ENCODE measurements at places on chromosomes 7 and 10.

DNA sequence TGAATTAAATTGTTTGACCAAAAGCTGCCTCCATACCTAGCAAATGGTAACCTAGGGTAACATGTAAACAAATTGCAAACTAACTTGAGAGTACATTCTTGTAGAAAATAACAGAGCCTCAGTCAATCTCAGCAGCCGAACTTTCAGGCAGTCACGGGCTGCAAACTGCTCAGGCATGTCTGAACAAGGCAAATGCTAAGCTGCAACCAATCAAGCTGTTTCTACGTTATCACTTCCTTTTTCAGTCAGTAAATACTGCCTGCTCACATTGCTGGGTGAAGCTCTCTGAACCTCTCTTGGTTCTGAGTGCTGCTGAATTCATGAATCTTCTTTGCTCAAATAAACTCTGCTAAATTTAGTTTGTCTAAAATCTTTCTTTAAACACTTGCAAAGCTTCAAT, 1212.4 kb downstream of the SORCS1 start:
- DNase-seq, result no peak

- no peak for DNase-seq
Observed at GRCh38 chr10:7484456-7485243, 73.8 kb upstream of the SFMBT2 start.

DNA sequence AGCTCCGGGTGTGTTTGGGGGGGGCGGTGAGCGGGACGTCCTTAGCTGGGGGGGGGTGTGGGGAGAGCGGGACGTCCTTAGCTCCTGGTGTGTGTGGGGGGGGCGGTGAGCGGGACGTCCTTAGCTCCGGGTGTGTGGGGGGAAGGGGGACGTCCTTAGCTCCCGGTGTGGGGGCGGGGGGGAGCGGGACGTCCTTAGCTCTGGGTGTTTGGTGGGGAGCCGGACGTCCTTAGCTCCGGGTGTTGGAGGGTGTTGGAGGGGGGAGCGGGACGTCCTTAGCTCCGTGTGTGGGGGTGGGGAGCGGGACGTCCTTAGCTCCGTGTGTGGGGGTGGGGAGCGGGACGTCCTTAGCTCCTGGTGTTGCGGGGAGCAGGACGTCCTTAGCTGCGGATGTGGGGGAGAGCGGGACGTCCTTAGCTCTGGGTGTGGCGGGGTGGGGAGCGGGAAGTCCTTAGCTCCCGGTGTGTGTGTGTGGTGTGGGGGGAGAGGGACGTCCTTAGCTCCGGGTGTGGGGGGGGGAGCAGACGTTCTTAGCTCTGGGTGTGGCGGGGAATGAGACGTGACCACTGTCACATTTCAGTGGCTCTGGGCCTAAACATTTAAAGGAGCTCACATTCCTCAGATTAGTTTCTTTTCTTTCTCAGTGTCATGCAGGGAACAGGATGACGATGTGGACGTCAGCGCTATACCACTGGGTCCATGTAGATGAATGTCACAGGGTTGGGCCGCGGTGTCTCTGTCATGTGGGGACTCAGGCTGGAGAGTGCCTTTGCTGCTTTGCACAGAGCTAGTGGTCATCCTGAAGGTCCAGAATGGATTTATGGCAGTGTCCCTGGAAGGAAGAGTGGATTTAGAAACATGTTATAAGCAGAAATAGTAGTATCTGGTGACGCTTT, 7.5 kb downstream of the DYNC2I1 start:
- DNase-seq, result peak; percentile 36

- DNase-seq, result no peak
Observed at GRCh38 chr7:91940171-91940570, 491 bp upstream of the AKAP9 start.

DNA sequence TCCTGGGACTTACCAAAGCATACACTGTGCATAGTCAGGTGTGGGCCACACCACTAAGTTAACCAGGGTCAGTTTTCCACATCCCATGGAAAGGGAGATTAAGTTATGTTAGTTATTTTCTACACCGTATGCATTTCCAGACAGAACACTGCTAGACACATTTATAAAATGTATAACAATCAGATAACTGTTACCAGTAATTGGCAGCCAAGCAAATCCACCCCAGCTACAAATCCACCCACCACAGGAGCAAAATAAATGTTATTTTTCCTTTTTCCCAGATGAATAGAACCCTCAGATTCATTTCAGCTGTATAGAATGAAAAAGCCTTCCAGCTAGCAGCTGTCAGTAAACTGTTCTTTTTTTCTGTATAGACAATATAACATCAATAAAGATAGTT, 256.9 kb upstream of the FZD1 start:
- DNase-seq, result no peak

DNA sequence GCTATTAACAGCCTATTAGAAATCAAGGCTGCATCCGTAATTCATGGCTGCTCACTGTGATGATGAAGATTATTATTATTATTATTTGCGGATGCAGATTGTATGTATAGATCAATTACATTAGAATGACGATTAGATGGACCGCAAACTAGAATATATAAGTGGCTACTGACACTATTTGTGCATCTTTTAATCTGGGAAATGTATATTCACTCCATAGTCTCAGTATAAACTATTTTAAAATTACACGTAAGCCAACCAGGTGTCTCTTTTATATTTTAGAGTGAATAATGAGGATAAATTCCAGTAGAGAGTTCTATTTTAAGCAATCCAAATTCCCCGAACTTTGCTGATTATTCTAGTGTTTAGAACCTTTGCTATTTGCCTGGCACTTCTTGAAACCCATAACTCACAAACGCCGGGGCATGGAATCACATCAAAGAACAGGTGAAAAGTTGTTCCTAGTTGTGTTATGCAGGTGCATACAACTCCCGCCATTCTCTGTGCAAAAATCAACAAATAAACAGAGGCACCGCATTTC, 509 bp upstream of the ING3 start:
- DNase-seq, result no peak

DNA sequence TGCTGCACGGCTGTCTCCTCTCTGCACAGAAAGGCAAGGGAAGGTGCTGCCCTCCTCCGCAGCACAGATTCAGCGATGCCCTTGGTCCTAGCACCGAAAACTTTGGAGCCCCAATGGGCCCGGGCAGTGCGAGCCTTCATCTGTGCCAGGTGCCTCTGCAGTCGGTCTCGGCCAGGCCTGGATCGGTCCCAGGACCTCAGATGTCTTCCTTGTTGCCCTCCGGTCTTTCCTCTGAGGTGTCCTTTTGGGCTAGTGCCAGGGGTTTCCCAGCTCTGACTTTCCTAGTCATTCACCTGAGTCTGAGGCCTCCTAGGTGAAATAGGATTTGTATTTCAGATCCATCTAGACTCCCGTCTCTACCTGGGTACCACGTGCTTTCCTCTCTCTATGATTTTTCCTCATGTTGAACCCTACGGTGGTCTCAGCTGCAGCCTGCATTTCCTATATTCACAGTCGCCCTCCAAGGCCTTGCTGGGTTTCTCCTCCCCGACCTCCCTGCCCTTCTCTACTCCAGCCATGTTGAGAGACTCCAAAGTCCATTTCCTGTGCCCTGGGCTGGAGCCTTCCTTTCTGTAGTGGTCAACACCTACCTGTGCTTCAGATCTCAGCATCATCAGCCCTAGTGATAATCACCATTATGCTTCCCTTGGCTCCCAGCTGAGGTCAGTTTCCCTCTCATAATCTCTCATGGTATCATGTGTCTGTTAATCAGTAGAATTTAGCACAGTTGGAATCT, 92.0 kb upstream of the PRSS58 start:
- DNase-seq, result no peak

DNA sequence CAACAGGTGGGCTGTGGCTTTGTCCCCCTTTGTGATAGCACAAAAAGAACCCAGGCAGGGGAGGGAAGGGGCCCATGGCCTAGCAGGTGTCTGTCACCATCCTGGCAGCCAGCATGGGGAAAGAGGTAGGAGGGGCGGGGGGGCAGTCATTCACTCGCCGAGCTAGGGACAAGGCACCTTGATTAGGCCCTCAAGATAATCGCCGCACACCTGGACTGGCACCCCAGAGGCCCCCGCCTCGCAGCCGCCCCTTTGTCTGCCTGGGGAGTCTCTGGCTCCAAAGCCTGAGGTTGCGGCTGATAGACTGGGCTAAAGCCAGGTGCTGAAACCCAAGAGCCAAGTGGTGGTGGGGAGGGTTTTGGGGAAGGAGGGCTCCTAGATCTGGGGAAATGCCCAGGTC, 151.2 kb upstream of the PCBD1 start:
- no peak for DNase-seq

DNA sequence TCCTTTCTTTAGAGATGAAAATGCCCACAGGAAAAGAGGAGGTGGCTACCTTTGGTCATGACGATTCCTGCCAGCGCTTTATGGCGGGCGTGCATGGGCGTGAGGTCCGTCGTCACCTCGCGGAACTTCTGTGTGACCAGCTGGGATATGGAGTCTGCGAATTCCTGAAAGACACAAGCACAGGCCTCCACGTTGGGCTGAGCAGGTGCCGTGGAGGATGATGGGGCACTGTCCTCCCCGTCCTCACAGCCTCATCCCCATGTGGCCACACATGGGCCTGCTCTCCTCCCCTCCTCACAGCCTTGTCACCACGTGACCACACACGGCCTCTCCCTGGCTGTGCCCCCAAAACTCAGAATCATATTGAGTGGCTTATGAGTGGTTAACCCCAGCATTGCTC, 214.7 kb downstream of the WDR37 start:
- DNase-seq, result no peak

- DNase-seq, result peak; percentile 27
Observed at GRCh38 chr7:37201003-37201875, 247.4 kb downstream of the ELMO1 start.

GRCh38 chr10:23610626-23611307, 171.9 kb downstream of the OTUD1 start:
- no peak for DNase-seq

GRCh38 chr7:150332852-150333635, 8.4 kb downstream of the RARRES2 start:
- DNase-seq, result no peak

DNA sequence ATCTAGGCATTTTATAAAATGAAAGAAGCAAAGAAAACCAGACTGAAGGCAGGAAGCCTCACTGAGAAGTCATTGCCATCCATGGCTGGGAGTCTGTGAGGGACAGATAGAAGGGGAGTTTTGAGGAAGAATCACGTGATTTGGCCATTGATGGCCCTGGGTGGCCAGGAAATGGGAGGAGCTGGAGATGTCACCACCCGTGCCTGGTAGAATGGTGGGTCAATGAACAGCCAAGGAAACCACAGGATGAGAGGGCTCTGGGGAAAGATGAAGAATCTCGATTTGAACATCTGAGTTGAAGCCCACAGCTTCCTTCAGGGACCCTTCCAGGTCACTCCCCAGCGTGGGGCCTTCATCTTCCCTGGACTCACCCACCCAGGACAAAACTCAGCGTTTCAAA, 103.3 kb upstream of the CHST15 start:
- DNase-seq, result no peak

- DNase-seq, result no peak
Observed at GRCh38 chr7:3916146-3916545, 615.1 kb downstream of the SDK1 start.

- DNase-seq, result no peak
Observed at GRCh38 chr7:103821092-103821491, 168.4 kb downstream of the RELN start.

DNA sequence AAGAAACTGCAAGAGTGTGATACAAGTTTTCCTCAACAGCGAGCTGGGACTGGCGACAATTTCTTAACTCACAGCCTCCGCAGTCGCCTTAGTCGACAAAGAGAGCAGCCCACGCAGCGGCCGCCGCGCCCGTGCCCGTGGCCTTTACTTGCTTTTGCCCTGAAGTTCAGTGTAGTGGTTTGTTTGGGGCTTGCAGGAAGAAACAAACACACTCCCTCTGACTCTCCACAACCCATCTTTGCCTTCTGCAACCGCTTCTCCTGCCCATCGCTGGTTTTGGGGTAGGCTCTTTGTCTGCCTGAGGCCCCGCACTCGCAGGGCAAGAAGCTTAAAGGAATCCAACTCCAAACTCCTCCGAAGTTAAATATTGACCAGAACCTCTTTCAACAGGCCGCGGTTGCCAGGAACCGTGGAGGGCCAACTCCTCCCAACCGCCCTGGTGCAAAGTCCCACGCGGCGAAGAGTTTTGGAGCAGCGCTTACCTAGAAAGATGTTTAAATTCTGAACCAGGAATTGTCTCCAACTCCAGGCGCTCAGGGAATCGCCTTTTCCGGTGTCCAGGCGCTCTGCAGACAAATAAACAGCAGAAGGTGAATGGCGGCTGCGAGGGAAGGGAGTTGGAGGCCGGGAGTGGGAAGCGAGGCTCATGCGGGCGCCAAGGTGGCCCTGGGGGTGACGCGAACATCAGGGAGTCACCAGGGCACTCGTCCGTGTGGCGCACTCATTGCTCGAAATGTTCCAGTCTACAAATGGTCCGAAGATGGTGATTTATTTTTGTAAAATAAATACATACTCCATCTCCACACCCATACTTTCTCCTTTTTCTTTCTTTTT, 8.3 kb downstream of the HOXA4 start:
- DNase-seq, result no peak

DNA sequence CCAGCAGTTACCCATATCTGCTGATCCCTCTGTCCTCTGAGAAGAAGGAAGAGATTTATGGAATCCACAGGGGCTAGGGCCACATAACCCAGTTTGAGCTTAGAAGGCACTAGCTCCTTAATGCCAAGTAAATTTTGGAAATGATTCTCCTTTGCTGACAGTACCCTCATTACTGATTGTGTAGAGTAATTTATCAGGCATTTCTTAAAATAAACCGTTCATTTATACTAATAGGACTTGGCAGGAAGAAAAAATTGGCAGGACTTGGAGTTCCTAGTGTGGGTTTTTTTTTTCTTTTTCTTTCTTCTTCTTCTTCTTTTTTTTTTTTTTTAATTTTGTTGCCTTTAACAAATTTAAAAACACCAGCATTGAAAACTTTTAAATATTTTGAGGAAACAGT, 645.7 kb downstream of the SUGCT start:
- DNase-seq, result no peak

DNA sequence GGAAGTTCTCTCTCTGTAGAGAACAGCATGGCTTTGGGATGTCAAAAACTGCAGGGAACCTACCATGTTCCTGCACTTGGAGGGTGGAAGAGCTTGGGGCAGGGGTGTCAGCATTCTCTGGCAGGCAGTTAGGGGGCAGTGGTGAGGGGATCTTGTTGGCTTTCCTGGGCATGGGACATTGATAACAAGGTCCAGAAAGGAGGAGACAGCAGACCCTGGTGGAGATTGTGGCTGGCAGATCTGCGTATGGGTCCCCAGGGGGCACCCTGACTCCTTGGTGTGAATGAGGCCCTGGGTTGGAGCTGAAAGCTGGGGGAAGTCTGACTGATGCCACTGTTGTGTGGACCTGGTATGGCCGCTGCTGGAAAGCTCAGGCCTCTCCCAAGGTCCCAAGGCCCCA, 22.9 kb upstream of the CAMK2B start:
- DNase-seq, result no peak

DNA sequence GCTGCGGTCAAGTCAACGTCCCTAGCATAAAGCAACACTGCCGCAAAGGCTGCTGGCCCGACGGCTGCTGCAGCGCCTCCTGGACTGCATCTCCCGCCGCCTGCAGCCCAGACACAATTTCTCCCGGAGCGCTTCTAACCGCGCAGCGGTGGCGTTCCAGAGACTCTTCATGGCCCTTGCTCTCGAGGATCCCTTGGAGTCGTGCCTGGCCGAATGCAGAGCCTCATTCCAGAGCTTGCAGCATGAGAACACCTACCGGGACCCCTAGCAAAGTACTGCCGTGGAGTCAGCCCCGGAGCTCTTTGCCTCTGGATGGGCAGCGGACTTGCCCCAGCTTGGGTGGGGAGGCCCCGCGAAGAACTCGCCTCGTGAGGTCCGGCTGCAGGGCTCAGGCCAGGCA, 79.7 kb upstream of the ZNF32 start:
- no peak for DNase-seq

Data from nucleus accumbens (tissue), 56 donors.